Activated CD4-positive, alpha-beta T cell treated with anti-CD3 and anti-CD28 coated beads, Interleukin-2, amount 50 U/mL, for 1 hour (primary cell): ENCODE measurements at places on chromosomes 7 and 10.

DNA sequence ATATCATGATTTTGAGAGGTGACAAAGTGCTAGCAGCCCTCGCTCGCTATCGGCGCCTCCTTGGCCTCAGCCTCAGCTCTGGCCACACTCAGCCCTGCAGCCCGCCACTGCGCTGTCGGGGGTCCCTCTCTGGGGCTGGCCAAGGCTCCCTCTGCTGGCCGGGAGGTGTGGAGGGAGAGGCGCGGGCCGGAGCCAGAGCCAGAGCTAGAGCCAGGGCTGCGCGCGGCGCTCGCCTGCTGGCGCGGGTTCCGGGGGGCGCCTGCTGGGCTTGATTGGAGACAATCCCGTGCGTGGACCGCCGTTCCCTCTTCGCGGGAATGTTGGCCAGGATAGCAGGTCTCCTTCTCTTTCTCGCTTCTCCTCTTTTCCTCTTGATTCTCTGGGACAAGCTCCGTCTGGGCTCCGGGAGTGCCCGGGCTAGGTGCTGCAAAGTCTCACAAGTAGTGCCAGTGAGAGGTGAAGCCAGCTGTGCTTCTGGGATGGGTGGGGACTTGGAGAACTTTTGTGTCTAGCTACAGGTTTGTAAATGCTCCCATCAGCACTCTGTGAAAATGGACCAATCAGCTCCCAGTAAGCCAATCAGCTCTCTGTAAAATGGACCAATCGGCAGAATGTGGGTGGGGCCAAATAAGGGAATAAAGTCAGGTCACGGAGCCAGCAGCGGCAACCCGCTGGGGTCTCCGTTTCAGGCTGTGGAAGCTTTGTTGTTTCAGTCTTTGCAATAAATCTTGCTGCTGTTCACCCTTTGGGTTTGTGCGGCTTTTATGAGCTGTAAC, 43.4 kb upstream of the ELMO1 start:
- no peak for DNase-seq

GRCh38 chr7:7208520-7208919, 26.2 kb downstream of the C1GALT1 start:
- DNase-seq: no peak

DNA sequence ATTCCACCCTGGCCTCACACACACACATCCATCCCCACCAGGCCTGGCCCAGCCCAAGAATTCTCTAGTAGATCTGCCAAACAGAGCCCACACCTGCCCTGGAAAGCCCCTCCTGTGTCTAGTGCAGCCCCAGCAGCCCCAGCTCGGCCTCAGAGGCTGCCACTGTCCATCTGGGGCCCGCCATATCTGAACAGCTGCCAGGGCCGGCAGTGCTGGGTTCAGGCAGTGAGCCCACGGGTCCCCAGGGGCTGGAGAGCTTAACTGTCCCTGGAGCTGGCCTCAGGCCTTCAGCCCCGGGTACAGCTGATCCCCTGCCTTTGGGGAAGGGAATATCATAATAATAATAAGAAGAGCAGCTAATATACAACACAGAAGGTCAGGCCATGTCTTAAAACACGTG, 574 bp downstream of the MYL10 start:
- no peak for DNase-seq

GRCh38 chr10:80281292-80281691, 8.2 kb downstream of the MAT1A start:
- DNase-seq: no peak
